Activated CD4-positive, alpha-beta T cell treated with anti-CD3 and anti-CD28 coated beads, Interleukin-2, amount 50 U/mL, for 1 hour (primary cell): ENCODE measurements at places on chromosomes 12 and 14.

DNA sequence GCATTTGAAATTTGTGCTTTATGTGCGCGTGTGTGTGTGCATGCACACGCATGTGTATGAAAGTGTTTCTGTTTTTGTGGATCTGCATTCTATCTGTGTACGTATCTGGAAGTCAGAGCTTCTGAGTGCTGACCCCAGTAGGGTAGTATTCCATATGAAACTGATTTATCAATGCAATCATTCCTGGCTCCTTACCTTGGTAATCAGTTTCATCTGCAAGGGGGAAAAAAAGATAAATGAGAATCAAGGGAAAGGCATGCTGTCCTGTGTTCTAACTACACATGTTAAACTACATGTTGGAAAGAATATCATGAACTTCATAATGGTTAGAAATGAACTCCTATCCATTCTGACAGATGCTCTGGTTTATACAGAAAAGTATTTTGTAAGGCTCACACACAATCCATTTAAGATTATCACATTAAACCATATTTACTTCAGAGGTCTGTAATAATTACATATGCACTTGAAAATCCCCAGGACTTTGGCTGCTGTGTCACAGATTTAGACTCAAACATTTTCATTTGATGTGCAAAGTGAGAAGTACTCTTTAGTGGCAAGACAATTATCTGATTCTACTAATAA, 276.1 kb upstream of the LMO3 start:
- no peak for DNase-seq

- no peak for DNase-seq
Observed at GRCh38 chr14:54138024-54138353, 181.4 kb upstream of the BMP4 start.

GRCh38 chr12:81350309-81350708, 272.4 kb downstream of the ACSS3 start:
- no peak for DNase-seq

GRCh38 chr12:53046655-53047220, 3.1 kb upstream of the TNS2 start:
- no peak for DNase-seq

GRCh38 chr14:100849115-100849781, 23.3 kb downstream of the MEG3 start:
- no peak for DNase-seq

GRCh38 chr14:98198385-98198784, 1073.6 kb downstream of the BCL11B start:
- DNase-seq, result peak; percentile 33

DNA sequence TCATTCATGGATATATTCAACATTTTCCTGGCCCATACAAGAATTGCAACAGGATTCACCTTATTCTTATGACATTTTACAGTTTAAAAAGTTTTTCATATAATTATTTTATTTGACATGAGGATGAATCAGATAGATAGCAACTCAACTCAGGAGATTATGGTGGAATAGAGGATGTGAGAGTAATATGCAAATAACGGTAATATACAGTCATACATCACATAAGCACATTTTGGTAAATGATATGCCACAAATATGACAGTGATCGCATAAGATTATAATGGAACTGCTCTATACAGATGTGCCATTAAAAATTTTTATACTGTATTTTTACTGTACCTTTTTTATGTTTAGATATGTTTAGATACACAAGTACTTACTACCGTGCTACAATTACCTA, 24.1 kb upstream of the CRADD start:
- no peak for DNase-seq
